NCI-H2171 (cell line): ENCODE measurements at places on chromosomes 3 and 15.

DNA sequence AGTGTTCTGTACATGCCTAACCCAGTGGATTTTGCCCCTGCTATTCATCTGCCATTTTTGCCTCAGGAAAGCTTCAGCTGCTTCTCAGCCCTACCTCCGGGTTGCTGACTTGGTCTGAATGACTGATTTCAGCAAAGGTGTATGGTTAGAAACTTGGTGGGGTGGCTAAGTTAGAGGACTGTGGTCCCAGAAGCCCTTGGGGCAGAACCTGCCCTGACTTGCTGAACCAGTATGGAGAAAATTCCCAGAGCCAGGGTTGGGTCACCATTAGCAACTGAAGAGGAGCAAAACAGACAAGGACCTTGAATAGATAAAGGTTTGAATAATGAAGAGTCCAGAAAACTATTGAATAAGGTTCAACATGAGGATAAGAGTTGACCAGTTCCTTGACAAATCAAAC, 6.1 kb upstream of the WWTR1 start:
- no peak for DNase-seq

GRCh38 chr15:28456476-28457395, 76.0 kb downstream of the GOLGA8G start:
- no peak for DNase-seq

- no peak for DNase-seq
These were observed 215.0 kb downstream of the GRM7 start for GRCh38 chr3:7075901-7076300.

GRCh38 chr3:57163751-57164150, 1.4 kb downstream of the IL17RD start:
- no peak for DNase-seq

GRCh38 chr15:82840166-82840565, 30.7 kb downstream of the WHAMM start:
- no peak for DNase-seq

GRCh38 chr3:171181907-171182690, 155.6 kb upstream of the SLC2A2 start:
- DNase-seq = no peak

DNA sequence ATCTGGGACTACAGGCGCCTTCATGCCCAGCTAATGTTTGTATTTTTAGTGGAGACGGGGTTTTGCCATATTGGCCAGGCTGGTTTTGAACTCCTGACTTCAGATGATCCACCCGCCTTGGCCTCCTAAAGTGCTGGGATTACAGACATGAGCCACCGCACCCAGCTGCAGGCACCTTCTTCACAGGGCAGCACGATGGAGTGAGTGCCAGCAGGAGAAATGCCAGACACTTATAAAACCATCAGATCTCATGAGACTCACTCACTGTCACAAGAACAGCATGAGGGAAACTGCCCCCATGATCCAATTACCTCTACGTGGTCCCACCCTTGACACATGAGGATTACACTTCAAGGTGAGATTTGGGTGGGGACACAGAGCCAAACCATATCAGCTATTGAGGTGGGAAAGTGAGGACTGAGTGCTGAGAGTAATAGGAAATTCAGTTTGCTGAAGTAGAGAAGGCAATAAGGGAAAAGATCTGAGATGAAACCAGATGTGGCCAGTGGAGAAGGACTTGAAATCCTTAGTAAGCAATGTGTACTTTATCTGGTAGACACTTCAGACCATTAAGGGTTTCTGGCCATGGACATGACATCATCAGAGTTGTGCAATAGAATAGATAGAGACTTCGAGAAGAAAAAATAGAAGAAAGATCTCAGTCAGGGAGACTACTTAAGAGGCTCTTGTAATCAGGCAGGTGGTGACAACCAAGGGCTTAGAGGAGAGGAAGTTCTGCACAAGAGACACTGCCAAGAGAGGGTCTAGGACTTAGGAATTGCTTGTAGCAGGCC, 18.1 kb upstream of the ATP13A5 start:
- no peak for DNase-seq

DNA sequence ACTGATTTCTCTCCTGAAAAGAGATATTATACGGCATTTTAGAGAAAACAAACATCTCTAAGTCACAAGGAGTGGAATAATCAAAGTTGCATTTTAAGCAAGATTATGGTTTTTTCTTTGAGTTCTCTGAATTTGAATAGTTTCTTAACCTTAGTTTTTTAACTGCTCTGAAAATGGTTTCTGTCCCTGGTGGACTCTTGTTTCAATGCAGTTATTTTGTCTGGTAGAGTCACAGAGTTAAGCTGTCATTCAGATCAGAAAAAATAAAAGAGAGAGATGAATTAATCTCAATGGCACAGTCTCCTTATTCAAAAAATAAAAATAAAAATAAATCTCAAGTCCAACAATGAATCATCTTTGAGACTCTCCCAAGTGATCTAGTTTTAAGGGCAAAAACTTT, 19.0 kb downstream of the AGTR1 start:
- no peak for DNase-seq

GRCh38 chr15:39142500-39142899, 438.4 kb upstream of the THBS1 start:
- DNase-seq = no peak

DNA sequence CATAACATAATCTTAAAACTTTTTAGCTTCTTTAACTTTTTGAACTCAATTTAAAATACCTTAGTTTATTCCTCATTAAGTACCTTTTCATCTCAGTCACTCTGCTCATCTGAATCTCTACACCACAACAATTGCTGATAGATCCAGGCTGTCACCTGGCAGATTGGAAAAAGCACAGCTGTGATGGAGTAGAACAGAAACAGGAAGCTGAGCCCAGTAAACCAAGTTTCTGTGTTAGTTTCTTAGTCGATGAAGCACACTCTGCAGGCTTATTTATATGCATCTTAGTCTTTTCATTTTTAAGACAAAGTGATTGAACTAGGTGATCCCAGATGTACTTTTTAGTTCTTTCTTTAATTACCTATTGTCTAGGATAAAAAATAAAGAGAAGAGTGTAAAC, 1398.0 kb upstream of the ALCAM start:
- DNase-seq = no peak

- DNase-seq = no peak
These were observed 77.5 kb upstream of the LMOD3 start for GRCh38 chr3:69199942-69200341.

GRCh38 chr3:173745952-173746682, 348.6 kb downstream of the NLGN1 start:
- no peak for DNase-seq

- DNase-seq = no peak
These were observed 40.2 kb upstream of the PYGO1 start for GRCh38 chr15:55628369-55628730.

- no peak for DNase-seq
These were observed 285.1 kb upstream of the CDIN1 start for GRCh38 chr15:36294359-36294758.

DNA sequence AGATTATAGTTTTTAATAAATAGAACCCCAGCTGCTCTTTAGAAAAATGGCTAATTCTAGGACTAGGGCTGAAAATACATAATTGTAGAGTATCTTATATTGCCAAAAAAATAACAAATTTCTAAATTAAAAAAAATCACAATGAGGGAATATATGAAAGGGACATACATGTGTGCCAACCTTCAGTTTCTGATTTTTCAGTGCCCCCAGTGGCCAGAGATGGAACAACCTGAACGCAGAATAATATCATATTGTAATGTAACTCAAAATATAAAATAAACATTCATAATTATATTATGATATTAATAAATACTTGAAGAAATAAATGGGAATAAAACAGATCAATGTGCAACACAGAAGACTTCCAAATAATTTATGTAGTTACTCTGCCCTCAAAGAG, 460.5 kb downstream of the ZNF385D start:
- DNase-seq = no peak

DNA sequence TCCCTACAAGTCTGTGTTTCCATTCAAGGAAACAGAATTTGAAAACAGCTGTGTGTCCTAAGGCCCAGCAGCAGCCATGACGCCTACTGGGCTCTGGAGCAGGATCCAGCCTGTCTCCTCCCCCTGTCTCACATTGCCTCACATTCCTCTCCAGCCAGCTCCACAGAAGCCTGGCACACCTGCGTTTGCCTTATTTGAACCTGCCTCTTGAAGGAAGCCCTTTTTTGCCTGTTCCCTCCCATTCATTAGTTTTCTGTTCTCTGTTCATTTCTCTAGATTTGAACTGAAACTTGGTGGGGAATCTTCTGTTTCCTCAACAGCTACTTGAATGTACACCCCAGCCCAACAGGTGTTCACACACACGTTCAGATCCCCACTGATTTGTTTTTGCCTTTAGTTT, 890.5 kb downstream of the TUSC7 start:
- DNase-seq = no peak

- no peak for DNase-seq
These were observed 27.4 kb downstream of the TASOR start for GRCh38 chr3:56655709-56656108.

DNA sequence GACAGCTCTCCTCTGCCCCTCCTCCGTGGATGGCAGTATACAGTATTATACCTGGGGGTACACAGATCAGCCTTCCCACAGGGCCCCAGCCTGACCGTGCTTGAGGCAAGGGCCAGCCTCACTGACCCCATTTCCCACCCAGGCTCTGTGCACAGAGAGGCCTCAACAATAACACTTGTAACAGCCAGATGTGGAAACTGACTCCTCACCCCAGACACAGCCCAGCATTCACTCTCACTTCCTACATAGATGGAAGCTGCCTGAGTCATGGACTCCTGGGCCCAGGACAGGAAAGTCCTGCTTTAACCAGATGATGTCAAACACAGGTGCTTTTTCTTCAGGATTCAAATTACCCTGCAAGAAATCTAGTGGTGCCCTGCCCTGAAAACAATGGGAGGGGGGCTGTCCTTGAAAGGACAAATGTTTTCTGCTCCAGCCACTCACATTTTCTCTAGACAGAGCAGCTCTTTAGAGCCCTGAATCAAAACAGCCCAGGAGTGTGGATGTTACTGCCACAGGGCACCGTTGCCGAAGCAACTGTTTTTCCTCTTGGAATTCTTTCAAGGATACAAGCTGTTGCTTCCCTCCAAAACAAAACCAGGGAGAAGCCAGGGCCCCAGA, 16.4 kb downstream of the CCDC12 start:
- DNase-seq = no peak

- DNase-seq = no peak
These were observed 351.8 kb downstream of the ZIC1 start for GRCh38 chr3:147760941-147761340.

GRCh38 chr3:32018757-32019564, 37.4 kb downstream of the ZNF860 start:
- no peak for DNase-seq

GRCh38 chr15:90228960-90229359, 4.8 kb downstream of the CIB1 start:
- DNase-seq = no peak

DNA sequence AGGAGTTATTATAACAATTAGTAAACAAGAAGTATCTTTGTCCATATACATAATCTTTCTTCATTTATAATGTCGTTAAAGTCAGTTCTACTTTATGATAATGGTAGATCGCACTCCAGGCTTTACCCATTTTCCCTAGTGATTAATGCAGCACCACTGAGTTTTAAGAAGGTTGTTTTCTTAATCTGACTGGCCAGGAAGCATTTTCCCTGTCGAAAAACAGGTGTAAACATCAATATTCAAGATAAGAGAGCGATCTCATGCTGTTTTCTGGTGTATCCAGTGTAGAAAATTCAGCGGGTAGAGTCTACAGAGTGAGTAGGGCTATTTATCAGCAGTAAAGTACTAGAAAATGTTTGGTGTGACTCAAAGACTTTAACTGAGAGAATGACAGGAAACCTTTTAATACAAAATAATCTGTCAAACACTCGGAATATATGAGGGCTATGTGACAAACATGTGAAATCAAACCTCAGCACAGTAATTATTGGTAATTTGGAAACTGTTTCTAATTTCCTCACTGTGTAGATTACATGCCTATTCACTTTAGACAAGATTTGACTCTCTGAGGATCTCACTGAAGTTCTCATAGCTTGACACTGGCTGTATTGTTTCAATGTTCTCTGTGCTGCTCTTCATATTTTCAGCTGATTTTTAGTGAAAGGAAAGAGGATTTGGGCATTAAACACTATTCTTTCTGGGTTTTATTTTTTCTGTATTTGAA, 1013.2 kb downstream of the VGLL3 start:
- no peak for DNase-seq

- no peak for DNase-seq
These were observed 49.3 kb downstream of the CCNB2 start for GRCh38 chr15:59154243-59154642.

DNA sequence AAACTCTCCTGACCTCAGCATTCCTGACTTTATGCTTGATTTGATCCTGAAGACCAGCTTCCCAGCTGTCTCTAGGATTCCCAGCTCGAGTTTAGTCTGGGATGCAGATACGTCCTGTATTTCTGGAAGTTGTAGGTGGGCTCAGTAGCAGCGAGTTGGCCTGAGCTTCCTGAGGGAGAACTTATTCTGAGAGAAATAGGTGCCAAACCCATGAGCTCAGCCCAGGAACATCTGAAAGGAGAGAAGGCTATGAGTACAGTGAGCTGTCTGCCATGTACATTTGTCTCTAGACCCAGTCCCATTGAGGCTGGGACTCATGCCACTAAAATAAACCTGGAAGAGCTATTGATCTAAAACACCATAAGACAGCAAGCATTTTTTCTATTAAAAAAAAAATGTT, 36.6 kb upstream of the SLC9A9 start:
- DNase-seq = no peak

DNA sequence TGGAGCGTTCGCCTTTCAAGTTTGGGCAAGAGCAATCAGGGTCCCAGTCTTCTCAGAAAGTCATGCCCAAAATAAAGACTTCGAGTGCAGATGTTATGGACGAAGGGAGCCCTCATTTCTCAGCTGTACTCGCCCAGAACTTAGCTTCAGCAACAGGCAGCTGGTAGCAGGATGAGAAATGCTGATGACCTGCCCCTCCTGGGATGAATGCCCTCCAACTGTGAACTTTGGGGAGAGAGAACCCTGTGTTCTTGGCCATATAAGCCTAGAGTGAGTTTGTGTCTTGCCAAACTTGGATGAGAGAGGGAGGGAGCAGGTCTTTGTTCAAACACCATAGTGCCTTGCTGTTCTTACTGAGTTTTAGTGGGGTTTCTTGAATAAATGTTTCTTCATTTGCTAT, 400.3 kb downstream of the LRTM1 start:
- DNase-seq = no peak
